T follicular helper cell (primary cell): ENCODE measurements at places on chromosomes 11 and 22.

DNA sequence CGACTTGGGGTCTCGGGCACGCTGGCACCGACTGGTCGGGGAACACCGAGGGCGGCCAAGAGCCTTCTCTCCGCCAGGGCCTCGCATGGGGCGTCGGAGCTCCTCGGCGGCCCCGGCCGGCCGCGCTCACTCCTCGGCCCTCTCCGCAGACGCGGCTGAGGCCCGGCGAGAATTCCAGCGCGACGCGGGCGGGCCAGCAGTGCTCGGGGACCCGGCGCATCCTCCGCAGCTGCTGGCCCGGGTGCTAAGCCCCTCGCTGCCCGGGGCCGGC, 5.6 kb downstream of the TBX1 start:
- DNase-seq, result no peak

- no peak for DNase-seq
Observed at GRCh38 chr11:112590764-112591163, 330.1 kb upstream of the PLET1 start.

- DNase-seq, result no peak
Observed at GRCh38 chr22:49663311-49663711, 164.4 kb downstream of the BRD1 start.

DNA sequence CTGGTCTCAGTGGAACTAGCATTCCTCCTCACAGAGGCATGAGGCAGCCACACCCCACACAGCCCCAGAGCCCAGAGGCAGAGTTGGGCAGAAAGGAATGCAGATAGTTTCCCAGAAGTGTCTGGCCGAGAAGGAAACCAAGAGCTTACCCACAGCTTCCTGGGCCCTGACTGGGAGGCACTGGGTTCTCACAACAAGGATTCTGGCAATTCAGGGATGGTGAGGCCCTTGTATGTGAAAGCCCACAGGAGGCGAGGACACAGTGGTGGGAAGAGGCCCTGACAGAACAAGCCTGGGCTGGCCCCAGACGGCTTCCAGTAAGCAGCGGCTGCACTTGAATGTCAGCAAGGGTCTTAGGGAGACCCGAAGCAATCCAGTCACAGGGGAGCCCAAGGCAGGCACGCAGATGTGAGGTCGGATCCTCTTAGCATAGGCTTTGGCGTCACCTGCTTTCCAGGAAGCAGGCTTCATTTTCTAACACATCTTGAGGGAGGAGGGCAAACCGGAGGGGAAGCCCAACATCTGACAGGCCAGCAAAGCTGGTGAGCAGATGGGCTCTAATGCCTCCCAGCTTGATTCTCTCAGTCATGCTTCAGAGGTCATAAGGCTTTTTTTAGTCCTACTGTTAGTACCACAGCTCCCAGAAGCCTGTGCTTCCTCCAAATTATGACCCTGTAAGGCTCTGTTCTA, 78.3 kb upstream of the AKIP1 start:
- no peak for DNase-seq

- no peak for DNase-seq
Observed at GRCh38 chr11:47961383-47961782, 19.0 kb upstream of the PTPRJ start.
